T-helper 2 cell treated with Interferon-gamma antibody and Interleukin-4, amounts not matched to agents 5 μg/mL and 100 μg/mL, for 36 hours (primary cell): ENCODE measurements at places on chromosomes 11 and 22.
A peak's percentile ranks its signal among the peaks of the same experiment; 100 is the strongest.

DNA sequence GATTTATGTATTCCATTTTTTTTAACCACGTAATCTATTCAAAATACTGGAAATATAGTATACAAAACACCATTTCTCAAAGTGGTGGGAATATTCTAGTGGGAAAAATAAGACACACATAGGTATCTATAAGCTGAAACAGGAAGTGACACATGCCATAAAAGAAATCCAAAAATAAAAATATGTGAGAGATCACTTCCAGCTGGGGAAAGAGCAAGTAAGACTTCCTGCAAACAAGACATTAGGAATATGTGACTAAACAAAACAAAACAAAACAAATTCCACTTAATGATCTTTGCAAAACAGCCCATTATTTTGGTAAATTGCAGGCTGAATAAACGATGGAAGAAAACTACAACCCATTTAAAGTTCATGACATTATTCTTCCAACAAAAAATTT is 107.3 kb upstream of the CEP126 start:
- no peaks in the 10 kb centered on the region for H3K36me3 ChIP-seq
- H3K4me1 ChIP-seq, result no peaks in the 10 kb centered on the region
- no peak overlapping the region for H3K27ac ChIP-seq
- H3K4me3 ChIP-seq, result no peak overlapping the region
- DNase-seq, result no peak
- H3K27me3 ChIP-seq, result no peaks in the 10 kb centered on the region

DNA sequence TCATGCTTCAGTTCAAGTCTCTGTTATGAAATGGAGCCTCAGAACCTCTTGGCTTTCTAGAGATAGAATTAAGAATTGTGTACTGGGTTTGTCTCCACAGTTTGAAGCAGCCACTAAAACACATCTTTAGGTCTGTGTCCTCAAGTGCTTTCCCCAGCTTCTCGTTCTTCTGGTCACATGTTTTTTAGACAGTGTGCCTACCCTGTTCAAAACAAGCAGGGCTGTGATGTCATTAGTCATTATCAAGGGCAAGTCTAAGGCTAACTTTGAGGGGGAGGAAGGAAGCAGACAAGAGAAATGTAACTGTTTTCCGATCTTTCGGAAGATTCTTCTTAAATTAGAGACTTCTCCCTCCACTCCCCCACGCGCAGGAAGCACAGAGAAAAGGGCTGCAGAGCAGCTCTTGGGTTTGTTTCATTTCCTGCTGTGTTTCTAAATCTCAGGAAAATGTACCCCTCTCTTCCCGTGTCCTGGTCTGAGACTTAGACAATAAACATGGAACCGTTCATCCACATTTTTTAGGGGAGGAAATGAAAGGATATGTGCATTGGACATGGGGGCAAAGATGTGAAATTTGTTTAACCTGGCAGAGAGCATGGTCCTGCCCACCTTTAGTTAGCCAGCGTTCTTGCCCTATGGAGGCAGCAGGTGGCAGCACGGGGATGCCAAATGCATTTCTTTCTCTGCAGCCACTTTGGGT is 3.1 kb downstream of the AKIP1 start:
- peak overlapping the region; percentile 80 for H3K27ac ChIP-seq
- H3K27me3 ChIP-seq, result peaks cover 14% of the 10 kb centered on the region
- DNase-seq, result peak; percentile 23
- peak overlapping the region; percentile 73 for H3K4me3 ChIP-seq
- H3K36me3 ChIP-seq, result peaks cover 13% of the 10 kb centered on the region

- no peak overlapping the region for H3K4me3 ChIP-seq
- H3K27me3 ChIP-seq, result no peaks in the 10 kb centered on the region
- DNase-seq, result no peak
- no peaks in the 10 kb centered on the region for H3K4me1 ChIP-seq
Measured at GRCh38 chr11:96707273-96707672, 317.5 kb downstream of the JRKL start.

DNA sequence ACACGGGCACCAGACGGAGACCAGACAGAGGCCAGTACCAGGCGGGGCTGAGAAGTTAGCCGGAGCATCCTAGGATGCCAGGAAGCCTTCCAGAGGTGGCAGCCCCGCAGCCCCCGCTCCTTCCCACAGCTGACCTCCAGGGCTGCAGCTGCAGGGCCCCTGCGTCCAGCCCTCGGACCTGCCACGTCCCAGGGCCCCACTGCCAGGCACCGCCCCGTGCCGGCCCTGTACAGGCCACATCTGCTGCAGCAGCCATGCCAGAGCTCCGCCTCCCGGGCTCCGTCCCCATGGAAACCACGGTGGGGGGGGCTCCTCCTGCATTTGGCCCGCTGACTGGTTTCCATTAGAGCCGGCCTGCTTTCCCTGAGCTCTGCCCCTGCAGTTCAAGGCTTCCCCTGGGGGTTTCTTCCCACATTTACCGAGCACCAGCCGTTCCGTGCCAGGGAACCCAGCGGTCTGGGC is 62.5 kb upstream of the PPARA start:
- H3K4me1 ChIP-seq, result peaks cover 2% of the 10 kb centered on the region
- H3K27me3 ChIP-seq, result no peaks in the 10 kb centered on the region
- DNase-seq, result no peak
- H3K27ac ChIP-seq, result no peak overlapping the region

GRCh38 chr11:57635246-57635645 is 14.5 kb downstream of the YPEL4 start:
- no peak overlapping the region for H3K27ac ChIP-seq
- H3K27me3 ChIP-seq, result peaks cover 37% of the 10 kb centered on the region
- DNase-seq, result no peak

- no peak overlapping the region for H3K27ac ChIP-seq
- no peak for DNase-seq
- H3K4me1 ChIP-seq, result peaks cover 8% of the 10 kb centered on the region
- H3K36me3 ChIP-seq, result no peaks in the 10 kb centered on the region
- H3K4me3 ChIP-seq, result no peak overlapping the region
Measured at GRCh38 chr11:95363708-95364107, 132.7 kb upstream of the SESN3 start.

GRCh38 chr22:50620593-50621355 is 7.2 kb downstream of the ARSA start:
- peak overlapping the region; percentile 97 for H3K27ac ChIP-seq
- peaks cover 6% of the 10 kb centered on the region for H3K36me3 ChIP-seq
- peak; percentile 76 for DNase-seq
- peak overlapping the region; percentile 88 for H3K4me3 ChIP-seq

- no peaks in the 10 kb centered on the region for H3K36me3 ChIP-seq
- H3K4me1 ChIP-seq, result no peaks in the 10 kb centered on the region
- no peaks in the 10 kb centered on the region for H3K27me3 ChIP-seq
- H3K4me3 ChIP-seq, result no peak overlapping the region
- no peak overlapping the region for H3K27ac ChIP-seq
Measured at GRCh38 chr11:1180947-1181391, 23.2 kb downstream of the MUC5AC start.
